PC-3 (cell line): ENCODE measurements at places on chromosomes 4 and X. TPM values are rescaled to one million over a fixed set of nuclear protein-coding genes. Genes with fewer than 3 reads are reported as not detected.
A peak's percentile ranks its signal among the peaks of the same experiment; 100 is the strongest.

DNA sequence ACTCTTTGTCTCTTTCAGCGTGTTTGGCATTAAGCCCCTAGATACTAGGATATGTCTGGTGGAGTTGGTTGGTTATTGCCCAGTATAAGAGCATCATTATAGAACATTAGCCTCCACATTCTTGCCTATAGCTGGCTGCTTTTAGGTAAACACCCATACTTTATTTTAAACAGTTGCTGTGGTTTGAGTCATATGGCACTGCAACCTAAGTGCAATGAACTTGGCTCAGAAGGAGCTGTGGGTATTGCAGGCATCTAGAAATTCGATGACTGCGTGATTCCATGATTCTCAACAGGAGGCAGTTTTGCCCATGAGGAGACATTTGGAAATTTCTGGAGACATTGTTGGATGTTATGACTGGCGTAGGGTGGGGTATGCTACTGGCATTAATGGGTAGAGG lies 49.5 kb downstream of the DCLK2 start:
- no peak overlapping the region for H3K4me3 ChIP-seq

TLR10 gene
- not detected in 2 replicates for total RNA-seq

CLGN gene
- 7.9 and 9.6 TPM in 2 replicates for total RNA-seq

OGT gene
- 94.2 and 99.8 TPM in 2 replicates for total RNA-seq

ABLIM2 gene
- 3.2 and 3.6 TPM in 2 replicates for total RNA-seq

DNA sequence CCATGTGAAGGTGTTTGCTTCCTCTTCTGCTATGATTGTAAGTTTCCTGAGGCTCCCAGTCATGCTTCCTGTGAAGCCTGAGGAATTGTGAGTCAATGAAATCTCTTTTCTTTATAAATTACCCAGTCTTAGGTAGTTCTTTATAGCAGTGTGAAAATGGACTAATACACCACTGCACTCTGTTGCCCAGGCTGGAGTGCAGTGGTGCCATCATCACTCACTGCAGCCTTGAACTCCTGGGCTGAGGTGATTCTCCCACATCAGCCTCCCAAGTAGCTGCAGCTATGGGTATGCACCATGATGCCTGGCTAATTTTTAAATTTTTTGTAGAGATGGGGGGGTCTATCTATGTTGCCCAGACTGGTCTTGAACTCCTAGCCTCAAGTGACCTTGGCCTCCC lies 15.8 kb upstream of the IGFBP7 start:
- H3K36me3 ChIP-seq = no peaks in the 10 kb centered on the region
- DNase-seq = no peak
- no peak overlapping the region for H3K27ac ChIP-seq
- H3K27me3 ChIP-seq = no peaks in the 10 kb centered on the region

GRCh38 chrX:50638123-50638522 lies 167.5 kb upstream of the DGKK start:
- no peaks in the 10 kb centered on the region for H3K4me1 ChIP-seq
- H3K4me3 ChIP-seq = no peak overlapping the region
- H3K27me3 ChIP-seq = no peaks in the 10 kb centered on the region
- H3K36me3 ChIP-seq = no peaks in the 10 kb centered on the region
- DNase-seq = no peak

GRCh38 chrX:101257448-101258258 lies 33.5 kb downstream of the TAF7L start:
- H3K4me1 ChIP-seq = no peaks in the 10 kb centered on the region
- peak; percentile 17 for DNase-seq

NPNT gene
- total RNA-seq = 29.7 and 34.5 TPM in 2 replicates

DNA sequence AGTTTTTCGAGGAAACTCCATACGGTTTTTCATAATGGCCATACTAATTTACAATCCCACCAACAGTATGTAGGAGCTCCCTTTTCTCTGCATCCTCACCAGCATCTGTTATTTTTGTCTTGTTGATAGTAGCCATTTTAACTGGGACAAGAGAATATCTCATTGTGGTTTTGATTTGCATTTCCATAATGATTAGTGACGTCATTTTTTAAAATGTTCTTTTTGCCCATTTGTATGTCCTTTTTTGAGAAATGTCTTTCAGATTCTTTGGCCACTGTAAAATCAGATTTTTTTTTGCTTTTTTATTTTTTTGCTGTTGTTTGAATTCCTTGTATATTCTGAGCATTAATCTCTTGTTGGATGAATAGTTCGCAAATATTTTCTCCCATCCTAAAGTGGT lies 243.9 kb downstream of the TRIML1 start:
- no peak overlapping the region for H3K27ac ChIP-seq
- no peak for DNase-seq
- H3K36me3 ChIP-seq = no peaks in the 10 kb centered on the region
- H3K4me3 ChIP-seq = no peak overlapping the region

DNA sequence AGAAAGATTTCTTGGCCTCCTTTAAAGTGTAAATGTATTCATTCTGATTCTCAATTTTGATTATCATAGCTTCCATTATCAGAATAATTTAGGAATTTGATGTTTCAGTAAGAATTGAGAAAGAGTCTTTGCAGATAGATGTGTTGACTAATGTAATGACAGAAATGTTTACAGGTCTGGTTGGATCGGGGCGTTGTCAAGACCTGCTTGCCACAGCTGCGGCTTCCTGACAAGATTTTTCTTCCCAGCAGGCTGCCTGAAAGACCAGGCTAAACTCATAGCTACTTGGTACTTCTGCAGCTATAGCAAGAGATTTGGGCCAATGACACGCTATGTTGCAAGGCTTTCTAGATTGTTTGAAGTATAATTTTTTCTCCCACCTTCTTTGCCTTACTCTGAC lies 91.5 kb upstream of the ANKRD50 start:
- H3K4me3 ChIP-seq = no peak overlapping the region
- peaks cover 8% of the 10 kb centered on the region; the same call in 1 of the 2 replicates for H3K4me1 ChIP-seq
- no peak overlapping the region; the same call in 1 of the 2 replicates for H3K27ac ChIP-seq
